Activated CD4-positive, alpha-beta T cell treated with anti-CD3 and anti-CD28 coated beads, Interleukin-2, Interleukin-6, amounts not matched to agents 100 ng/mL and 50 ng/mL, durations not matched to agents 16 hours and 8 hours (primary cell): ENCODE measurements at places on chromosomes 6 and 20.
A peak's percentile ranks its signal among the peaks of the same experiment; 100 is the strongest.

DNA sequence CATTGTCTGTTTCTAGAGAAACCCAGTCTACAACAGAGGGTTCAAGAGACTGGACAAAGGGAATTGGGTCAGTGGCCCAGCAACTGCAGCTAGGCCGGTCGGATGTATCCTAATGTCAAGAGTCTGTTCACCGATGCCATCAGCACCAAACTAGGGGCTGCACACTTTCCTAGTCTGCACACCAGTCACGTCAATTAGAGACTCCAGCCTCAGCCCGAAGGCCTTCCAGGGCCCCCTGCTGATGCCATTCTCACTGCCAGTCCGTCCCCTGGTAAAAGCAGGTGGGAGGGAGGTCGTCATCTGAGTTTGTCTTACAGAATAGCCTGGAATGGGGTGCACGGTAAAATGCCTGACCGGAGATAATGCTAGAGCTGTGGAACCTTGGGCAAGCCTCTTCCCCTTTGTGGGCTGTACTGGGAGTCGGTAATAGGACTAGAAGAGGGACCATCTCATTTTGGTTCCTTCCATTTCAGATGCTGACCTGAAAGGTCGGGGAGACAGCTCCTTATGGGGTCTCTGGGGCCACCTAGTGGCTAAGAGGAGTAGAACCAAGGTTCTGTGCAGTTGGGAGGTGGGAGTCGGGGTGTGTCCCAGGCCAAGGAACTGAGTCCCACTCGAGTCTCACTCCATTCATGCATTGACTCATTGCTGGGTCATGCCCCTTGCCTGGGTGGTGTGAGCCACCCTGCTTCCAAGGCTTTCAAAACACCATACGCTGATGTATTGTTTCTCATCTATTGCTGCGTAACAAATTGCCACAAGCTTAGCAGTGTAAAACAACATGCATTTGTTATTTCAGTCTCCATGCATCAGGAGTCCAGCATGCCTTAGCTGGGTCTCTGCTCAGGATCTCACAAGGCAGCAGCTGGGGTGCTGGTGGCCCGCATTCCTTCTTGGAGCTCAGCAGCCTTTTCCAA is 5.1 kb downstream of the SOX12 start:
- peak; percentile 77 for DNase-seq

DNA sequence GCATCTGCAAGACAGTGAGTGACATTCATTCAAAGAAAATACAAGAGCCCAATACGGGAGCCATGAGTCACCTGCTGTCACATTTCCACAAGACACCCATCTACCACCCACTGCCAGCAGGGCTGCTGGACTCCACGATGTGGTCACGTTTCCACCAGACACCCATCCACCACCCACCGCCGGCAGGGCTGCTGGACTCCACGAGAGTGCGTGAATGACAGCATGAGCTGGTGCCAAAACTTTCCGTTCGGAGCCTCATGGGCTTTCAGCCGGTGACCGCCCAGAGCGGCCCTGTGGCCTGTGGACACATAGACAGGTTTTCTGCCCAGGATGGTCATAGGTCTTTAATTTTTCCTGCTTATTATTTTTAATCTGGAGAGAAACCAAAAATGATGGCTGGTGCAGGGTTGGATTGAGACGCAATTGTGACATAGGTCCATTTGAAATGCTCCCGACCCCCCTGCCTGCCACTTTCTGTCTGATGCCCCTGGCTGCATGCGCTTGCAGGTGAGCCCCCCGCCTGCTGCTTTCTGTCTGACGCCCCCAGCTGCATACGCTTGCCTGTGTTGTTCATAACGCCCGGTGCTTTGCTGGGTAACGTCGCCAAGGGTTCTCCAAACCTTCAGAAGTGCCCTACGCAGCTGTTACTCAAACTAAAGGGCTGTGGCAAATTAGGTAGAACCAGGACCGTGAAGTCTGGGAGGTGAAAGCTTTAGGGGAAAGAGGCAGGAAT is 59.1 kb upstream of the SMOC2 start:
- DNase-seq: no peak

DNA sequence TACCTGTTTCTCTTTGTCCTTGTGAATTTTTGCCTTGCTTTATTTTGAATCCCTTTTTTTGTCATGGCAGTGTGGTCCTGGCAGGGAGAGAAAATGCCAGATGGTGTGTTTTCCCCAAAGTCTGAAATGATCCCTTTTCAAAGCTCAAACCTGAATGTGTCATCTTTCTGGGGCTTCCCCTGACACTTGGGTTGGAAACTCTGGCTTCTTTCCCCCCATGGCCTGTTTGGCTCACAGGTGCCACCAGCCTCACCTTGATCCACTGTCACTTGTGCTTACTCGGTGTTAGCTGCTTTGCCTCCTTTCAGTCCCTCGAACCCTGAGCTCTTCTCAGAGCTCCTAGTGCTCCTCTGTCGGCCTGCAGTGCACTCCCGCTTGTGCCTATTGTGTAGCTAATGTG is 22.3 kb downstream of the MYBL2 start:
- no peak for DNase-seq

DNA sequence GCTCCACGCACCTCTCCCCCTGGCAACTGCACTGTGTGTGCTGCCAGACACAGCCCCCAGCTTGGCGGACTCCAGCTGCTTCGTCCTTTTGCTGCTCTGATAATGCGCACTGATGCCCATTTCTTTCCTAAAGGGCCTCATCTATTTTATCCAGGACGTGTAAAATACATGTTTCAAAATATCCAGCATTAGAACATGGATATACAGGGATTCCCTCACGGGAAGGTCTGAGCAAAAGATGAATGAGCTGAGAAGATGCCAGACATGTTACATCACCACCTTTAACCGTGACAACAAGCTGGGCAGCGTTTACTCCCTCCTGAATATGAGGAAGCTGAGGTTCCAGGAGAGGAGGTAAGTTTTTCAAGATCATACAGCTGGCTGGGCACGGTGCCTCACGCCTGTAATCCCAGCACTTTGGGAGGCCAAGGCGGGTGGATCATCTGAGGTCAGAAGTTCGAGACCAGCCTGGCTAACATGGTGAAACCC is 32.8 kb downstream of the TNXB start:
- DNase-seq: no peak

GRCh38 chr20:53023732-53024520 is 51.8 kb downstream of the TSHZ2 start:
- DNase-seq: peak; percentile 54

DNA sequence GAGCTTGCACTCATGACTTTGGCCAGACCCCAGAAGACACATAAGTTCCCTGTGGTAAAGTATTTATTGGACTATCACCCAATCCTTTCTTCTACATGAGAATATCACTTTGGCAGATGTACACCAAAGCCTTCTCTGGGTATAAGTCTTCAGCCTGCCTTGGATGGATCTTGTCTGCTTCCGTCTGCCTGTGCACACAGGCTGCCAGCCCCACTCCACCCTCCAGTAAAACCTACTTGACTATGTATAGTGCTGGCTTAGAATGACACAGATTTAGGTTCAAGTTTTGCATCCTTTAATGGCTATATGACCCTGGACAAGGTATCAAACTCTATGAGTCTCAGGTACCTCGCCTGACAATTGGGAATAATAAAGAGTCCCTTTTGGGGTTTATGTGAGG is 63.4 kb downstream of the BACH2 start:
- no peak for DNase-seq

DNA sequence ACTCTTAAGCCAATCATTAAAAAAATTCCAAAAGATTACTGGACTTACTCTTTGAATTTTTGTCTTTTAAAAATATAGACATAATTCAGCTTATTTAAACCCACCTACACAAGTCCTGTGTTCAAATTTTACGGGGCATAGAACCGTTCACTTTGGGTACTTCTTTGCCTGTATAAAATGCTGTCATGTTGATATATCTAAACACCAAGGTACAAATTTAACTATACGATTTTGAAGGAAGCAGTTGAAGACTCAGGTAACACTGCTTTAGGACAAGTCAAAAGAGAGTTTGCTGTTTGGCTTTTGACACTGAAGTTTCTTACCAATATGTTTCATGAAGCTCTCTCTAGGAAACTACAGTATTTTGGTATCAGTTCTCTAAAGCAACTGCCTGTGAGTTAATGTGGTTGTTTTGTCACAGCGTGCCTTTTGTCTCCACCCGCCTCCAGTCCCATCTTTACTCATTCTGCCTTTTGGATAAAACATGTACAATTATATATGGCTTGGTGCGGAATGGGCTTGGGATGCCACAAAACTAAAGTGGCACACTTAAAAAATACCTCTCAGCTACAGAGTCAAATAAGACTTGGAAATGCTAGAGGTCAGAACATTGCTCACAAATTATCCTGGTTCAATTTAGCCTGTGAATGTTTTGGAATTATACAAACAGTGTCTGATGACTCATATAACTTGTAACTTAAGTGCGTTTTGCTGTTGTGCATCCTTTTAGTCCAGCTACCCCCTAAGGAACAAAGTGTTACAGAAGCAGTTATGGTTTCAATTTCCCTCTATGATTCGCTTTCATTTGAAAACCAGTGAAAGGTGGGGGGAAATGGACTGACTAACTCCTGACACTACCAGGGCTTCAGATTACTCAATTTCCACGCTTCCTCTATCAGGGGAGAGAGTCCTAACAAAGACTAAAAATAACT is 38.7 kb downstream of the RGS17 start:
- peak; percentile 17 for DNase-seq

DNA sequence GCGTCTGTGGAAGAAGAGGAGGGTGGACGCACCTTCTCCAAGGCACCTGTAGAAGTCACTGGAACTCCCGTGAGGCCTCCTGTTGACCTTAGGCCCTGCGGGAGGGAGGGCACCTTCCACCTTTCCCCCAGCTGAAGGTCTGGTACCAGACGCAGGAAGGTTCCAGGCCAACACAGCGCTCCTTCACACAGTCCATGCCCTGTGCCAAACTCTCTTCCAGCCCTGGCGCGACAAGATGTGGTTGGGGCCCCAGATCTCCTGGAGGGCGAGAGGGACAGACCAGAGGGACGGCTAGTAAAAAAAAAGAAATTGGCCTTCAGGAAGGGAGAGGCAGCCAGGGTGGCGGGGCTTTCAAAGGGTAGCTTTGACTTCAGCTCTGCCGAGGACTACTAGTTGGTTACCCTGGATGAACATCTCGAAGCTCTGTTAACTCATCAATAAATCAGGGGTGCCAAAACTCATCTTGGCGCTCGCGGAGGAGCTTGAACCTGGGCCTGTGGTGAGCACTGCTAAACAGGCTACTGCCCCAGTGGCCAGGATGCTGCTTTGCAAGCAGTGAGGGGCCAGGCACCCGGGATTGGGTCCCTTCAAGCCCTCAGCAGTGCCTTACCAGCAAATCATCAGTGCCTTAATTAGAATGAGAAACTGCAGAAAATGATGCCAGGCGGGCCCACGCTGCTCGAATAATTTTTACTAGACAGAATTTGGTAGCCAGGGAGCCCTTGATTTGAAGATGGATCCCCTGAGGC is 14.9 kb downstream of the AARS2 start:
- DNase-seq: no peak

GRCh38 chr6:1135726-1136414 is 176.0 kb upstream of the FOXQ1 start:
- no peak for DNase-seq

DNA sequence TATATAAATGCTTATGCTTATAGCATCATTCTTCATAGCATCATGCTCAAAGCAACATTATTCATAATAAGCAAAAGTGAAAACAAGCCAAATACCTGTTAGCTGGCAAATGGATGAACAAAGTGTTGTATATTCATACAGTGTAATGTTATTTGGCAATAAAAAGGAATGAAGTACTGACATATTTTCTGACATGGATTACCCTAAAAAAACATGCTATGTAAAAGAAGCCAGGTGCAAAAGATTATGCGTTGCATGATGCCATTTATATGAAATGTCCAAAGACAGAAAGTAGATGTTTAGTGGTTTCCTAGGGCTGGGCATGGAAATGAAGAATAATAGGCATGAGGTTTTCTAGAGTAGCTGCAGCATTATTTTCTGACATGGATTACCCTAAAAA is 77.1 kb downstream of the GFRA4 start:
- no peak for DNase-seq

DNA sequence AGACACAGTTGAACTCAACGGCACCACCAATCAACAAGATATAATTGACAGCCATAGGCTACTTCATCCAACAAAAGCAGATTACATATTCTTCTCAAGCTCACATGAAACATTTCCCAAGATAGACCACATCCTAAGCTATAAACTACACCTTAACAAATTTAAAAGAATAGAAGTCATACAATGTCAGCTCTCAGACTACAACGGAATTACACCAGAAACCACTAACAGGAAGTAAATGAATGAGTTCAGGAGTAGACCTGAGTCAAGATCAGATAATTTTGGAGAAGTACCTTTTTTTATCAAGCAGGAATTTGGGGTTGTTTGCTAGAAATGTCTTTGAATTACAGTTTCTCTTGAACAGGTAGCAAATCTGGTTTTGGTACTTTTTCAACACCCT is 237.8 kb downstream of the TBX18 start:
- peak; percentile 12 for DNase-seq

DNA sequence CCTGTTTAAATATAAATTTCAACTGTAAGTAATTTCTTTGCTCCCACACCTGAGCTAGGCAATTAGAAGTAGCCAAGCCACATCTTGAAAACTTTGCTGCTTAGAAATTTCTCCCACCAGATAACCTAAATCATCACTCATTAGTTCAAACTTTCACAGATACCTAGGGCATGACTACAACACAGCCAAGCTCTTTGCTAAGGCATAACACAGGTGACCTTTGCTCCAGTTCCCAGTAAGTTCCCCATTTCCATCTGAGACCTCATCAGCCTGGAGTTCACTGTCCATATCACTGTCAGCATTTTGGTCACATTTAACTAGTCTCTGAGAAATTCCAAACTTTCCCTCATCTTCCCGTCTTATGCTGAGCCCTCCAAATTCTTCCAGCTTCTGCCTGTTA is 79.8 kb upstream of the OPRM1 start:
- DNase-seq: no peak

- DNase-seq: no peak
These were observed 271.4 kb downstream of the ALDH8A1 start for GRCh38 chr6:134678436-134678889.

DNA sequence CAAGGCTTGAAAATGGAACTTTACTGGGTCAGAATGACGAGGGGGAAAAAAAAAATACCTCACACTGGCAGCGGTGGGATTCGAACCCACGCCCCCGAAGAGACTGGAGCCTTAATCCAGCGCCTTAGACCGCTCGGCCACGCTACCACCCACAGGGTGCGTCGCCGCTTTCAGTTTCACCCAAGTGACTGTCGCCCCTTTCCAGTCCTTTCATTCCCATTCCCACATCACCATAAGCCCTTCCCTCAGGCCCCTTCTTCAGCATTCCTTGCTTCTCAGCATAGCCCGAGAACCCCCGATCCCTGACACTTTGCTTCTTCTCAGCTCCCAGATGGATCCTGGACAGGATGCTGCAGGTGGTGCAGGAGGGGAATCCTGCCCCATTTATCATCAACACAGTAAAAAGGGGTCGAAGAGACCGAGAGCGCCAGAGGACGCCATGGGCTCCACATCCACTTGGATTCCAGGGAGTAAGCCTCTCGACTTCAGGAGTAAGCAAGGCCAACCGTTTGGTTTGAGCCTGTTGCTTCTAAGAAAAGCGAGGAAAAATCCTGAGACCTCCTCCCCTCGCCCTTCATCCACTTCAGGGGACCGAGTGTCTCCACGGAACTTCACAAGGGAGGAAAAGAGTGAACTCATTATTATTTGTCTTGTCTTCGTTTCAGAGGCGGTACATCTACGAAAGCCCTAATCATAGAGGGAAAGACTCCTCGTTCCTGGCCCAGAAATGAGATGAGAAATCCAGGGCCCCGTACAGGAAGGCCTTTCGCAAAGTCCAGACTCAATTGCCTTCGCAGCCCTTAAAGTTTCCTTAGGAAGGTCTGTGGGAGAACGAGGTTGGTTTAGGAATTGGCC is 20.0 kb upstream of the TRIM27 start:
- peak; percentile 88 for DNase-seq
